ENCODE measurements at places on chromosomes 5 and 9. TPM values are rescaled to one million over a fixed set of nuclear protein-coding genes. Genes with fewer than 3 reads are reported as not detected.

Gene HTR1A
- not detected for total RNA-seq

Gene NSUN2
- total RNA-seq: 81.8 TPM

Gene AHRR
- 5.4 TPM for total RNA-seq

Gene KIF4B
- 0.13 TPM for total RNA-seq

Gene PRSS3
- total RNA-seq: 30.8 TPM

Gene OCLN
- total RNA-seq: 36.5 TPM

Gene KIF20A
- 125 TPM for total RNA-seq

Gene PLPP7
- total RNA-seq: 1.5 TPM

Gene FOXD4L5
- 0.11 TPM for total RNA-seq

Gene SMIM33
- total RNA-seq: not detected

Gene NSG2
- total RNA-seq: not detected

Gene C5orf52
- total RNA-seq: not detected

Gene TNFSF8
- total RNA-seq: not detected

Gene SPOCK1
- total RNA-seq: 324 TPM

Gene OSMR
- total RNA-seq: 14.6 TPM

Gene RORB
- total RNA-seq: not detected

Gene AQP7
- not detected for total RNA-seq

Gene SLC6A19
- total RNA-seq: not detected

Gene STK32A
- total RNA-seq: 0.18 TPM

Gene UIMC1
- total RNA-seq: 64.0 TPM

Gene CDH18
- not detected for total RNA-seq

Gene SPINK13
- not detected for total RNA-seq

Gene SYNPO
- total RNA-seq: 11.7 TPM

Gene SV2C
- not detected for total RNA-seq

Gene TMEM267
- 9.8 TPM for total RNA-seq

Gene FUBP3
- 42.8 TPM for total RNA-seq

Gene IFNB1
- not detected for total RNA-seq

Measured in pulmonary artery endothelial cell (primary cell).